ENCODE measurements at places on chromosomes 3 and 15.
A peak's percentile ranks its signal among the peaks of the same experiment; 100 is the strongest.

- no peak for DNase-seq
Measured at GRCh38 chr15:70078578-70079417, 18.9 kb downstream of the TLE3 start.

DNA sequence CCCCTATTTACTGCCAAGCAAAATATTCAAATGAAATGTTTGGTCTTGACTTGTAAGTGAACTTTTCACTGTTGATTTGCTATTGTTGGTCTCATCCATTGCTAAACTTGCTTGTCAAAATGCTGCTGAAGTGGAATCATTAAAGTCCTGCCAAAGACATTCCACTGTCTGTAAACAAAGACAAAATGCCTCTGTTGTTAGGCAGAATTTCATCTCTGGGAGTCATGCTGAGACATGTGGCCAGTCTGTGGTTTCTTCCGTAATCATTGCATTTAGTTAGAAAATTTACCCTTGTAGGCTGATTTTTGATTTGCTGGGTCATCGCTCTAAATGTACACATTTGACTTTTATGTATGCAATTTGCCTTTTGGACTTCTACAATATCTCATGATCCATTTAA is 577.7 kb downstream of the MECOM start:
- DNase-seq, result no peak

- DNase-seq, result no peak
Measured at GRCh38 chr3:58874795-58875194, 175.0 kb downstream of the CFAP20DC start.

DNA sequence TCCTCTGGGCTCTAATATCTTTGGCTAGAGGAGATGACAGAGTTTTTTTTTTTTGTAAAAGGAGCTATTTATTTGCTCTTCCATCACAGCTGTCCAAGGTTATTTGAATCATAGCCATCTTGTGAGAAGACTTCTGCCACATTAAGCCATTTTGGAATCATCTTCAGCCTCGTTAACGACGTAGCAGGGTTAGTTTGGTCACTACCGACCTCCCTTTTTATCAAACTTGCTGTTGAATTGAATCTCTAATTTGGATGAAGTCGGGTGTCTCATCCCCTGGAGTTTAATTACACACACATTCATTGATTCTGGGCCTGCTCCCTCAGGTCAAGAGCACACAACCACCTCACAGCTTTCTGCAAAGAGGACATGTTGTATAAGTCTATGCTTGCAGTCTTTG is 238.7 kb downstream of the CPNE4 start:
- no peak for DNase-seq

DNA sequence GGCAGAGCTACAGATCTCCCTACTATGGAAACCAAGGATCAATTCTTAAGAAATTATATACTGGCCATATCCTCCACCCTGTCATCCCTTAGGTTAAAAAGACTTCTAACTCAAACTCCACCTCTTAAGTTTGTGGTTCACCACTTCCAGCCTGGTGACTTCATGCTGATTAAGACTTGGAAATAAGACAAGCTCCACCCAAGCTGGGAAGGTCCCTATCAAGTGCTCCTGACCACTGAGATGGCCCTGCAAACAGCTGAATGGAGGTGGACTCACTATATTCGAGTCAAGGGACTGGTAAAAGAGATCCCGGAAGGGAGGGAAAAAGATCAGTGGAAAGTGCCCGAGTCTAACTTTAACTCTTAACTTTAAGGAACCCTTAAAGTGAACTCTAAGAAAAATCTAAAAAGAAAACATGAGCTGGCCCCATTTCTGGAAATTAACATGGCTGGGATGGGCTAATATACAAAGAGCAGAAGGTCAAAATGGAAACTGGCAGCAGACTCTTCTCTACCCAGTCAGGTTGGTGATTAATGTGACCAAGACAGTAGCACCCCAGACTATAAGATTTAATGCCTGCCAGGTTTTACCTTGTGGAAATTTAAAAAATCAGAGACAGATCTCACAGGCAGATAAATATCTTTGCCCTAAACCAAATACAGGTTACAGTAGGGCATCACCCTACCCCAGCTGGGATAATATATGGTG is 43.9 kb downstream of the PPCDC start:
- peak; percentile 46 for DNase-seq

DNA sequence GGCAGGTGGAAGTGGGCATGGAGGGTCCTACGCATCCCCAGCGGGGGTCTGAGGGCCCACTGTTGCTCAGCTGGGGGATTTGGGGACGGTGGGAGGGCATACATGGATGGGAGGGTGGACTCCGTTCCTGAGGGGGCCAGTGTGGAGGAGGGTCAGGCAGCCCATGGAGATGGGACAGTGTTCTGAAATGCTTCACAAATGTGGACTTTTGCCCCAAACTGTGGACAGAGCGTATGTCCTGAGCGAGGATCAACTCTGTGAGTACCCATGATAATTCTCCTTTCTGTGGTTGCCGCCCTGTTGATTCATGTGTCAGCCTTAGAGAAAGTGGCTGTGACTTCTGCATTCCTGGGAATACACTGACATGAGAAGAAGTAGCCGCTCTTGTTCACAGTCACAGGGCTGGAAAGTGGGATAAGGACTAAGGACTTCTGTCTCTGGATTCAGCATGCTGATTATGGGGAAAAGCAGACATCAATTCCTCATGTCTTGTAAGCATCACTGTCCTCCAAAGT is 33.4 kb downstream of the SMAD3 start:
- DNase-seq, result no peak

DNA sequence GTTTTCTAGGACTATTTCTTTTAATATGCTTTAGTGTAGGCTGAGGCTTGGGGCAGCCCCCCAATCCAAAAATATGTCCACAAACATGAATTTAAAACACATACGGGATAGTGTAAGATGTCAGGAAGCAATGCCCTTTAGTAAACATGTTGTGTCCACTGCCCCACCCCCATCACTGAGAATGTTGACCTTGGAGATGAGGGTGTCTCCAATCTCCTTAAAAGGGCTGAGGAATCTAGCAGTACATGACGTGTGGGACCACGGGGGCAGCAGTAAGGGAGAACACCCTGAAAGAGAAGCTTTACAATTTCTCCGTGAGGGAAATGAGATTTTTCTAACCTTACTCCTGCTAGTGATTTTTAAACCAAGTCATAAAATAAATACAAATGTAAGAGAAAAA is 84.7 kb downstream of the SQOR start:
- no peak for DNase-seq

DNA sequence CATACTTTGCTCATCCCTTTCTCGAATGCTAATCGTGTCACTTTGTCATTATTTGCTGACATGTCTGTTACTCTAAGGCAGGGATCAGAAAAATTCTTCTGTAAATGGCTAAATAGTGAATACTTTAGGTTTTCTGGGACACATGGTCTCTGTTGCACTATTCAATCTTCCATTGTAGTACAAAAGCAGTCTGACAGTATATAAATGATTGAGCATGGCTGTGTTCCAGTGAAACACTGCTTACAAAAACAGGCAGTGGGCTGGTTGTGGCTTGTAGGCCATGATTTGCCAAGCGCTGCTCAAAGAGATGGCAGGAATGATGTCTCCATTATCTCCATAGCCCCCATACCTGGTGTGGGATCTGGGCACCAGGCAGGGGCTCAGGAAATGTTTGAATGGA is 45.6 kb downstream of the TMEM266 start:
- DNase-seq, result no peak

GRCh38 chr3:37985637-37986320 is 4.8 kb upstream of the VILL start:
- no peak for DNase-seq

- DNase-seq, result no peak
Measured at GRCh38 chr3:5898106-5898505, 710.6 kb downstream of the EDEM1 start.

- DNase-seq, result no peak
Measured at GRCh38 chr3:151256749-151257148, 21.6 kb downstream of the P2RY14 start.

DNA sequence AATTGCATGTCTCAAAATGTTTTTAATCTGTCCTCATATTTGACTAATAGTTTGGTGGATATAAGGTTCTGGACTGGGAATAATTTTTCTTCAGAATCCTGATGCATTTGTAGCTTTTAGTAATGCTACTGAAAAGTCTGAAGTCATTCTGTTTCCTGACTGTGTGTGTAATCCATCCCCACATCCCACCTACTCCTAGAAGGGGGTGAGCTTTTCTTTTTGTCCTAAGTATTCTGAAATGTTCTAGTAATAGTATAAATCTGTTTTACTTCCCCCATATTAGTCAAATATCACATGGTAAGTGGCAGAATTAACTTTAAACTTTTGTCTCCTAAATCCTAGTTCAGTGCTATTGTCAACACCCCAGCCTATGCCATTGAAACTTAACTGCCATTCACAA is 162.8 kb downstream of the GREM1 start:
- no peak for DNase-seq

- DNase-seq, result no peak
Measured at GRCh38 chr3:185680231-185680630, 94.1 kb downstream of the SENP2 start.

GRCh38 chr15:32974691-32975090 is 219.8 kb downstream of the FMN1 start:
- DNase-seq, result no peak

DNA sequence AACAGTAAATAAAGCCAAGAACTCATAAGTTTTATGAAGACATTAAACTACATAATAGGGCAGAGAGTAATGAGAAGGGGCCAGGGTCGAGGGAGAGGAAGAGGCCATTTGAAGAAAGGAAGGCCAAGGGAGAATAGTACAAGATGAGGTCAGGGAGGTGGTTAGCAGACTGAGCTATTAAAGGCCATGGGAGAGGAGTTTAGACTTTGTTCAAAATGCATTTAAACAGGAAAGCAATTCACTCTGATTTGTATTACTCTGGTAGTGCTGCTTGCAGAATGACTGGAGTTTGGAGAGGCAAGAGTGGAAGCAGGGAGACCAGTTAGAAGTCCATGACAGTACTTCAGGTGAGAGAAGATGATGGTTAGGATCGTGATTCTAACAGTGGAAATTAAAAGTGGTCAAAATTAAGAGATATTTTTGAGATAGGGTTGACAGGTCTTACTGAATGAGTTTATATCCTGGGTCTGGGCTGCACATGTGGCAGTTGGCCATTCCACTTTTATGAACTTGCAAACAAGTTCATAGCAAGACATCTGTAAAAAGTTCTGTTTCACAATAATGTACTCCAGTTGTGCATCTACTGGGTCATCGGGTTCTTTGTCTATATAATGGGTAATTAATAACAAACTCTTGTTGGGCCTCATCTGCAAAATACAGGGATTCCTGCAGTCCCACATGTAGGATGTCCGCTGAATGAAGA is 16.3 kb downstream of the PPP2R3A start:
- DNase-seq, result no peak

DNA sequence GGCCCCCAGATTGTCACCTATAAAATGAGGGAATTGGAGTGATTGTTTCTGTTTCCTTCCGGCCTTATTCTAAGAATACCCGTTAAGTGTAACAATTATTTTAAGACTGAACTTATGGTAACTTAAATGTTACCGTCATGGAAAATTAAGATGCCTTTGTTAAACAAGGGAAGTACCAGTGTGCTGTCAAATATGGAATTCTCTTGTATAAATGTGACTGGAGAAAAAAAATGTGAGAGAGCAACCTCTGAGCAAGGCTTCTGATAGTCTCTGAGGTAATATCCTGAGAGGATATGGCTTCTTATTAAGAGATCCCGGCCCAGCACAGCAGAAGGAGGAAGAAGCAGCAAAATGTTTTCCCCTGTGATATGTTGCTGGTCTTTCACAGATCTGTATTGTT is 480.7 kb upstream of the ADAMTS9 start:
- DNase-seq, result no peak

DNA sequence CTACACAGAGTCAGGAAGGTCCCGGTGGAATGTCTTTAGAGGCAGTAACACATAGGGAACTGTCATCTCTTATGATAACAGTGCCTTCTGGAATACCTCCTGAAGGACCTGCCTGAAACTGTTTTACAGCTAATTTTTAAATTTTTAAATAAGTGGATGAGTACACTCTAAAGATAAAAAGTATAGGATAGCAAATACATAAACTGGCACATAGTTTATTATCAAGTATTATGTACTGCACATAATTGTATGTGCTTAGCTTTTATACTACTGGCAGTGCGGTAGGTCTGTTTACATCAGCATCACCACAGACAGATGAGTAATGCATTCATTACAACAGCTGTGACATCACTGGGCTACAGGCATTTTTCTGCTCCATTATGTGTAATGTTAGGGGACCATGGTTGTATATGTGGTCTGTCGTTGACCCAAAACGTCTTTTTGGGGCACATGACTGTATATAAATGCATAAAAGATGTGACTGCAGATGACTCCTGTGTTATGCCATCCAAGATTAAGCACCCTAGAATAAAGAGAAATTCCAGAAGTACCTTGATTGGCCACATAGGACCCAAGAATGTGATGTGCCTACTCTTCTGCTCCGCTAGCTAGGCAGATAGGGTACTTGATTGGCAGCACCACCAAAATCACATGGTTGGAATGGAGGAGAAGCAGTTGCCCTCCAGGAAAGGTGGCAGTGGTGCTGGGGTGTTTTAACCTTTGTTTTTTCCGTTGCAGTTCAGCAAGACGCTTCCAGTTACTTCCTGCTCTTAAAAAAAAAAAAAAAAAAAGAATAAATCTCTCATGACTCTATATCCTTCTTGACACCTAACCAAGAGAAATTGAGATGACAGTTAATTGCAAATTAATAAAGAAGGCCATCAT is 3.3 kb downstream of the VPS8 start:
- DNase-seq, result no peak

DNA sequence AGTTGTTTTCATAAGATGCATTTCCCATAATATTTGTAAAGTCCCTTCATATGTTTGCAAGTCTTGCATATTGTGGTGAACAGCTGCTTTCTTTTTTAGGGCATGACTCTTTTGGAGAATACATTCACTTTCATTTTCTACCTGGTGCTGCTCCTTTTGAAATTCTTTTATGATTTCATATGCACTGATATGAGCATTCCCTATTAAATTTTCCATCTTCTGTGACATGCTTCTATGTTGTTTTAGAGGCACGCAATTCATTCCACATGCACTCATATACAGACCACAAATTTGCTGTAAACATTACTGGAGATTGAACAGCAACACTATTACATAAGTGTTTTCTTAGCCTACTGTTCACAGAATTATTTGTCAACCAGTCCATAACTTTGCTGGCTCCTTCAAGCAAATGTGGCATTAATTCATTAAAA is 92.8 kb upstream of the TNFSF10 start:
- DNase-seq, result no peak

GRCh38 chr3:73668391-73668790 is 43.6 kb upstream of the PDZRN3 start:
- no peak for DNase-seq

DNA sequence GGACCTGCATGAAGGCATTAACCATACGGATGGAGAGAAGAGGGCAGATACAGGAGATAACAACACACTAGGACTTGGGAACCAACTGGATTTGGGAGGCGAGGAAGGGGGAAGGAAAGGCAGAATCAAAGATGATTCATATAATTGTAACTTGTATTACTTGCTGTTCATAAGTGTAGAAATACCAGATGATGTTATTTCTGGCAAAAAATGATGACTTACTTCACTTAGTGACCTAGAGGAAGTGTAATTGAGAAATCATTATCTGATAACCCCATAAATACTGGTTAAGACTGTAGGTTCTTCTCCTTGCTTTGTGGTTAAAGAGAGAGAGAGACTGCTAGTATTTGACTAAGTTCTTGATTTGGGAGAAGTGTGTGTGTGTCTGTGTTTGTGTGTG is 50.5 kb upstream of the GK5 start:
- DNase-seq, result no peak
